ENCODE measurements at places on chromosomes 5 and 9.

DNA sequence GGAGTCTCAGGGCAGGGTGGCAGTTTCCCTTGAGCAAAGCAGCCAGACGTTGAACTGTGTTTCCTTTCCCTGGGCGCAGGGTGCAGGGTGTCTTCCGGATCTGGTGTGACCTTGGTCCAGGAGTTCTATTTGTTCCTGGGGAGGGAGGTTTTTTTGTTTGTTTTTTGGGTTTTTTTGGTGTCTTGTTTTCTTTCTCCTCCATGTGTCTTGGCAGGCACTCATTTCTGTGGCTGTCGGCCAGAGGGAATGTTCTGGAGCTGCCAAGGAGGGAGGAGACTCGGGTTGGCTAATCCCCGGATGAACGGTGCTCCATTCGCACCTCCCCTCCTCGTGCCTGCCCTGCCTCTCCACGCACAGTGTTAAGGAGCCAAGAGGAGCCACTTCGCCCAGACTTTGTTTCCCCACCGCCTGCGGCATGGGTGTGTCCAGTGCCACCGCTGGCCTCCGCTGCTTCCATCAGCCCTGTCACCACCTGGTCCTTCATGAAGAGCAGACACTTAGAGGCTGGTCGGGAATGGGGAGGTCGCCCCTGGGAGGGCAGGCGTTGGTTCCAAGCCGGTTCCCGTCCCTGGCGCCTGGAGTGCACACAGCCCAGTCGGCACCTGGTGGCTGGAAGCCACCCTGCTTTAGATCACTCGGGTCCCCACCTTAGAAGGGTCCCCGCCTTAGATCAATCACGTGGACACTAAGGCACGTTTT is 3.5 kb upstream of the PHYHD1 start:
- DNase-seq = no peak

- DNase-seq = no peak
These were observed 33.2 kb downstream of the GRIN3A start for GRCh38 chr9:101705135-101705661.

- no peak for DNase-seq
These were observed 4.1 kb downstream of the SUSD1 start for GRCh38 chr9:112170968-112171367.

DNA sequence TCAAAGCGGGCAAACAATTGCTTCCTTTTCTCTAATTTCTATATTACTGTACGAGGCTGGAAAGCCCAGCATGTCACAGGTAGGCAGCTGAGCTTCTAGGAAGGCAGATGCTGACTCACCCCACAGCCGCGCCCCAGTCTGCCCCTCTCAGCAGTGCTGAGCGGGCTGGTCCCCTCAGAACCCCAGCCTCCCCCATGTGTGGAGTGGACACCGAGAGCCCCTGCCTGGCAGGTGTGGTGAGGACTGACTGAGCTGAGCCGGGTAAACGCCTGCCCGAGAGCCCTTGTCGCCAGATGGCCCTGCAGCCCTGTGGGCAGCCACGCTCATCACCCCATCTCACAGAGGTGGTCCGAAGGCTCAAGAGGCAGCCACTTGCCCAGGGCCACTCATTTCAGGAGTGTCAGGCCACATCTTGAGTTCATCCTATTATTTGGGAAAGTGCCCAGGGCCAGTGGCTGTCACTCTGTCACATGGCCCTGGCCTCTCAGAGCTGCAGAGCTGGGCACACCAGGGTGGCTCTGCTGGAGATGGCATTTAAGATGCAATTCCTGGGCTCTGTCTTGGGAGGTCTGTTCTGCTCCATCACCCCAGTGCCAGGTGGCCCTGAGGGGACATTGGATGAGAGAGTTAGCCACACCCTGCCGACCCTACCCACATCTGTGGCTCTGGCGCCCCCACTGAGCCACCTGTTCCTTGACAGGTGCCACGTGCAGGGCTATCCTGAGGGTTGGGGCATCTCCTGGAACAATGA is 12.4 kb downstream of the CARD19 start:
- no peak for DNase-seq

DNA sequence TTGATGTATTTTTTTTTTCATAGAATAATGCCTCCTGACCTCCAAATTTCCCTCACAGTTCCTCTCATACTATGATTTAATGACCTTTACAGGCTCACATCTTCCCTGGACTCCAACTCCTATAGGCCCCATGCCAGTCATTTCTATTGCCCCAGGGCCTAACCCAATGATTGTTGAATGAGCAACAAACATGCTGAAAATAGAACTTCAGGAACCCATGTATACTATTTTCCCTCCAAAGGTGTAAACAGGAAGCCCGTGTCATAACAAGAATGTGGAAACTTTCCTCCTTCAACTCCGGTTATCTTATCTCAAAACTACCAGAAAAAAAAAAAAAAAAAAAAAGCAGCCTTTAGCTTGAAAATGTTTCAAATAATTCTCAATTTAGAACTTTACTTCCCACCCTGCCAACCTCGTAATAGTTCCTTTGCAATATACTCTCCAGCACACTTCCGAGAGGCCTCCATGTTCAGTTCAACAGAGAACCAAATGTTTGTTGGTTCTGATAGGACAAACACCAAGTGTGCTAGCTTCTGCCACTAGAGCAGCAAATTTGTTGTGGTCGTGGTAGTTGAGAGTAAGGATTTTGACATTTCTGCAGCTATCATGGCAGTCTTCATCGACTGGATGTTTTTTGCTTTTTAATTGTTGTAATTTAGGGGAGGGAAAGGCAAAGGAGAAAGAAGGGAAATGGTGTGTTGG is 25.8 kb downstream of the TRPM6 start:
- DNase-seq = no peak

DNA sequence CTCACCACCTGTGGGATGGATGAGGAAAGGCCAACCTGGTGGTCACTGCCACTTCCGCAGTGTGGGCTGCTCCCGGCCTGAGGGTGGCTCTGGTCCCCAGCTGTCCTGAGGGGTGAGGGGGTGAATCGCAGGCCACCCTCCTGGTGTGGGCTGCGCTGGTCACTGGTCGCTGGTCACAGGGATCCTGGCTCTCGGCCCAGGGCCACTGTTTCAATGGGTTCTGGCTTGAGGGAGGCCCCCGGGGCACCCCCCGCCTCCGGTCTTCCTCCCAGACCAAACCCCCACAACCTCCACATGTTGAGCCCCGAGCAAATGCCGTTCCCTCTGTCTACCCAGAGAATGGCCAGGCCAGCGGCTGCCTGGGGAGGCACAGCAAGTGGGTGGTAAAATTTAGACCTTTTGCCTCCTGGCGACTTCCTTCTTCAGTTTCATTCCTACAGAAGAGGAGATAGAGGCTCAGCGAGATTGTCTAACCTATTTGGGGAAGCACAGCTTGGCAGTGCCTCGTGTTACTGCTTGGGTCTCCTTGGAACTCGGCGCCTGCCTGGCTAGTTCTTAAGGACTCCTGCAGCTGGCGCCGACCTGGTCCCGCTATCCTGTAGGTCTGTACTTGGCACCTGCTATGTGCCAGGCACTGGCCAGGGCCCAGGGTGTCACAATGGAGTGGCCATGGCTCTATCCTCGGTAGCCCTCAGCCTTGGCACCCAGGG is 48.2 kb downstream of the RXRA start:
- DNase-seq = no peak

- DNase-seq = no peak
These were observed at the start of gene SLCO6A1 for GRCh38 chr5:102498271-102499034. TSS of gene SLCO6A1 (minus strand) at chr5:102499001. CDS start at chr5:102498844, 157 bp downstream.

GRCh38 chr5:133854554-133854953 is 113.9 kb downstream of the C5orf15 start:
- DNase-seq = no peak

DNA sequence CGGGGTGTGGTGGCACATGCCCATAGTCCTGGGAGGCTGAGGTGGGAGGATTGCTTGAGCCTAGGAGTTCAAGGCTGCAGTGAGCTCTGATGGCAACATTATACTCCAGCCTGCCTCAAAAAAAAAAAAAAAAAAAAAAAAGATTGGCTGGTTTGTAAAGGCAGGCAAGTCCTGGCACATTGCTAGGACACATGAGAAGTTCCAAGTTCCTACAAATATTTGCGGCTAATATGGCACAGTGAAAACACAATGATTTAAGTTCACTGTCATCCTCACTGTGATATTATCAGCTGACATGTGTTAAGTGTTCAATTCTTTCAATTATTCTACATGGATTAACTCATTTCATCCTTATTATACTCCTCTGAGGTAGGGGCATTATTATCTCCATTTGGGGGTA is 20.1 kb downstream of the TMEM268 start:
- no peak for DNase-seq

GRCh38 chr9:78396087-78396486 is 99.2 kb downstream of the PSAT1 start:
- DNase-seq = no peak

- DNase-seq = no peak
These were observed 132.2 kb upstream of the PTGER4 start for GRCh38 chr5:40547557-40547956.

DNA sequence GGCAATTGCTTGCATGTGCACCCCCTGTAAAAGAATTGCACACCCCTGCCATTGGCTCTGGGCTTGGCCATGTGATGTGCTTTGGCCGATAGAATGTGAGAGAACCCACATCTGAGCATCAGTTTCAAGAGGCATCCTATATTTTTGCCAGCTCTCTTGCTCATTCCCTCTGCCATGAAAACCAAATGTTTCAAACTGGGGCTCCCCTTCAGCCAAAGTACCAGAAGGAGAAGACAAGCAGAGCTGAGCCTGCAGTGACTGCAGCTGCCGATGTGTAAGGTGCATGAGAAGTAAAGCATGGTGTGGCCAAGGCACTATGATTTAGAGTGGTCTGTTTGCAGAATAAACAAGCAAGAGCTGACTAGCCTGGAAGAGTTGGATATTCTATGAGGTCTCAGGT is 132.3 kb downstream of the ASTN2 start:
- DNase-seq = no peak

- DNase-seq = no peak
These were observed 60.1 kb downstream of the NTNG2 start for GRCh38 chr9:132221941-132222340.

DNA sequence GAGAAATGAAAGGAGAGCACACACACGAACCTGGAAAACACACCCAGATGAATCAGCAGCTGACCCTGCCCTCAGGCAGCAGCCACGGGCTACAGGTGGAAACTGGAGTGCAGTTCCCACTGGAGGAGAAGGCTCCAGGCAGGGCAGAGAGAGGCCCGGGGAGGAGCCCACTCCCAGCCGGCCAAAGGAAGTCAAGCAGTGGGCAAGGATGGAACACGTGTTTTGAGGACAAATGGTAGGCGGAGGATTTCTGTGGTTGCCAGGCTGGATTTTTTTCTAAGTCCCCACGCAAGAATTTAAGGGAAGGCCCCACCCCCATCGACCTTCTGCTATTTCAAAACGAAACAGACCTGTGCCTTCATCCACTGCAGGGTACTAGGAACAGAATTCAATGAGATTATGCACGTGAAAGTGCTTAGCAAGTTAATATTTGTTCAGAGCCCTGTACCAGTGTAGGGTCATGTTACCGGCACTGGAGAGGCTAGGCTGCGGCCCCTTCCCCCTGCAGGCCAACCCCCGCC is 6.8 kb downstream of the EPB41L4B start:
- DNase-seq = no peak

DNA sequence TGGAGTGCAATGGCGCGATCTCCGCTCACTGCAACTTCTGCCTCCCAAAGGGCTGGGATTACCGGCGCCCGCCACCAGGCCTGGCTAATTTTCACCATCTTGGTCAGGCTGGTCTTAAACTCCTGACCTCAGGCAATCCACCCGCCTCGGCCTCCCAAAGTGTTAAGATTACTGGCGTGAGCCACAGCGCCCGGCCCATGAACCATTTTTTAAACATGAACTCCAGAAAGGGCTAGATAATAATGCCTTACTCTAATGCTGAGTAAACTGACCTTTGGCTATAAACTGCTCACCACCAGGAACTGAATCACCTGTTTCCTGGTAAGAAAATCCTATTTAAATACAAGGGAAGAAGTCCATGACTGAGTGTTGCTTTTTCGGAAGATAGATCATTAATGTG is 23.2 kb upstream of the DAB2 start:
- no peak for DNase-seq

DNA sequence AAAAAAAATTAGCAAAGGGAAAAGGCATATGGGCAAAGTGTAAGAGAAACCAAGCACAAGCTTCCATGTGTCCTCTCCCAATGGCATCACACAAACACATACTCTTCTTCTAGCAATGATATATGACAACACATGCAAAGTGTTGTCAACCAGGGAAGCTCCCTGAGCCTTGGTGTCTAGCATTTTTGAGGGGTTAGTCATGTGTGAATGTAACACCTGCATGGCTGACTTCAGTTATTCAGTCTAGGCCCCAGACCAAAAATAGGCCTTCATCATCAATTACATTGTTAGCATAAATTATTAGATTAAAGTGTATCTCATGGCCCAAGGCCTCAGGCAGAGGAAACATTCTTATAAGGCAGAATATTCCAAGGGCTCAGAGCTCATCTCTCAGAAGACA is 450.0 kb downstream of the TLE1 start:
- no peak for DNase-seq

GRCh38 chr5:158619083-158619788 is 480.5 kb downstream of the EBF1 start:
- no peak for DNase-seq

GRCh38 chr5:159944056-159944600 is 27.8 kb downstream of the ADRA1B start:
- DNase-seq = no peak

- DNase-seq = no peak
These were observed 78.4 kb downstream of the GLDC start for GRCh38 chr9:6567140-6567591.

DNA sequence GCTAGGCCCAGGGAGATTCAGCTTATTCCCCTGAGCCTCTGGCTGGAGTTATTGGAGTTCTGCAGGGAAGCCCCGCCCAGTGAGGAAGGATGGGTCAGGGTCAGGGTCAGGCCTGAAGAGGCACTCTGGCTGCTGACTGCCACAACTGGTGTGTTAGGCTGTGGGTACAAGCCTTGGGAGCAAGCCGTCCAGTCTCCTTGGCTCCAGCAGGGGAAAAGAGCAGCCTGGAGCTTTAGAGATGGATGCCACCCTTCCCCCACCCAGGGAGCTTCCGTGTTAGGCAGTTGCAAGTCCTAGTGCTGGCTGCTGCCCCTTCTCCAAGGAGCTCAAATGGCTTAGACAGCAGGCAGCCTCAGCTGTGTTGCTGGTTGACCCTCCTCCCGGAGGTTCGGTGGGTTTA is 34.4 kb upstream of the TAF11L2 start:
- no peak for DNase-seq

- DNase-seq = no peak
These were observed 32.8 kb upstream of the NSMF start for GRCh38 chr9:137491735-137492432.

DNA sequence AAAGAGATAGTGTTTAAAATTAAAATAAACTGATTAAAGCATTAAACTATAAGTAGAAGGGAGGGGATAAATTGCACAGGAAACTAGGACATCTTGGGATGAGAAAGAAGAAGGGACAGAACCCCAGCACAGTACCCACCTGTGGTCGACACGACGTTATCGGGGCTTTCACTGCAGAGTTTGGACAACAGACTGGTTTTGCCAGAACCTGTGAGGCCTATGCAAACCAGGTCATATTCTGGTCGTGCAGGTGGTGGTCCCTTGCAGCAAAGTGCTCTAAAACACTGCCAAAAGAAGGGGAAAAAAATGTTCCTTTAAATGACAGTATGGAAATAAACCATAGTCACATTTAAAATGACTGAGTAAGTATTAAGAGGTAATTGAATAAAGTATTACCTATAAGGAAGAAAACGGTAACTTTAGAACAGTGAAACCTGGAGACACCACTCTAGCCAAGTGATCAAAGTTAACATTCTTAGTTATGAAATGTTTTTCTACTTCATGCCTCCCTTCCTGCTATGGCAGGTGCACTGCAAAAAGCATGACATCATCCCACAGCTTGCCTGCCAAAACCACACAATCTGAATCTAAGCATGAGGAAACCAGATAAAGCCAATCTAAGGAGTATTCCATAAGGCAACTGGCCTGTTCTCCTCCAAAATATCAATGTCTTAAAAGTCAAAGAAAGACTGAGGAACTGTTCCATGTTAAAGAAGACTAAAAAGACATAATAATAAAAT is 138.6 kb downstream of the ARL15 start:
- DNase-seq = no peak

All from stimulated activated CD8-positive, alpha-beta memory T cell treated with anti-CD3 and anti-CD28 coated beads, Interleukin-15, amount 100 ng/mL, for 1 hour (primary cell).